Right ventricle myocardium superior (tissue), 1 donor: ENCODE measurements at places on chromosomes 7 and 10. TPM values are rescaled to one million over a fixed set of nuclear protein-coding genes. Genes with fewer than 3 reads are reported as not detected.

The HTR7 gene
- 0.16 TPM for total RNA-seq

DNA sequence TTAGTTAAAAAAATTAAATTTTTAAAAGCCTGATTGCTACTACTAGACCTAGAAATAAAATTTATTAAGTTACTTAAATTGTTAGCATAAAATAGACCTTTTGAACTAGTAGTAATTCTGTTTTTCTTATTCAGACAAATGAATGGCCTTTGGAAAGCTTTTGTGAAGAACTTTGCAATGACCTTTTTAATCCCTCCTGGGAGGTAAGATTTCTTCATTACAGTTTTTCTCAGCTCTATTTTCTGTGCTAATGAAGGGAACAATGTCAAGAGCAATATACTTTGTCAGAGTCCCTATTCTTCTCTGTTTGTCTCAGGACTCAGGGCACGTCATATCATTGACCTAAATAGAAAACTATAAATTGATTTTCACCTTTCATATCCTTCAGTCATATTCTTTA is 33.5 kb downstream of the BTAF1 start:
- no peak for DNase-seq

DNA sequence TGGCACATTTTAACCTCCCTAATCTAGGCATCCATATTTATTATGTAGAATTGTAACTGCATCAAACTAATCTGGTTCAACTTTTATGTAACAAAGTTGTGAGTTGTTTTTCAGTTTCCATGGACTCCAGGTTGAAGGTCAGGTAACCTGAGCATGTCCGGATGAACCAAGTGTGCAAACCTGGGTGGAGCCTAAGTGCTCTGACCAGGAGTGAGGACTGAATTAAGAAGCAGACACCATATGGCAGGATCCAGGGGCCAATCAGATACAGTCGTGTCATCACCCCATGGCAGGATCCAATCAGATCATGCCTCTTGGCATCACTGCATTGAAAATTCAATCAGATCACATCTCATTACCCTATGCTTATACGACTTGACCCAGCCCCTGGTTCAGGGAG is 41.2 kb upstream of the PHYHIPL start:
- no peak for DNase-seq

DNA sequence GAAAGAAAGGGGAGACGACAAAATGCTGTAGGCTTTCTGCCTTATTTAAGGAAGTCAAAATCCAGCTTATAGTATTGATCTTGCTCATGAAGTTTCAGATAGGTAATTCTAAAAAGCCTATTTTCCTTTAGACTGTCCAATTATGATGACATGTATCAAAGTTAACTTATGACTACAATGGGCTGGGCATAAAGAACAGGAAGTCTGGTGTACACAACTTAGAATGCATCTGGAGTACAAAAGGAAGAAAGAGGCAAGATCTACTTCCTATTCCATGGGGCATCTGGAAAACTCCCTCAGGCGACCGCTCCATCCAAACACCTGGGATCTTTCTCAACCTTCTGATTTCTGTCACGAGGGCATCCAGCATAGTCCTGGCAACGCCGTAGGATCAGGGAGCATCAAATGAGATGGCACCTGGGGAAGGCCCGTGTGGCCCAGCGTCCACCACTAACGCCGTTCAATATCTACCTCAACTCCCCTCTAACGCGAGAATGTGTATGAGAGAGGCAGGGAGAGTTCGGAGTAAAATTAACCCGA is 512 bp downstream of the FAM24B start:
- no peak for DNase-seq

DNA sequence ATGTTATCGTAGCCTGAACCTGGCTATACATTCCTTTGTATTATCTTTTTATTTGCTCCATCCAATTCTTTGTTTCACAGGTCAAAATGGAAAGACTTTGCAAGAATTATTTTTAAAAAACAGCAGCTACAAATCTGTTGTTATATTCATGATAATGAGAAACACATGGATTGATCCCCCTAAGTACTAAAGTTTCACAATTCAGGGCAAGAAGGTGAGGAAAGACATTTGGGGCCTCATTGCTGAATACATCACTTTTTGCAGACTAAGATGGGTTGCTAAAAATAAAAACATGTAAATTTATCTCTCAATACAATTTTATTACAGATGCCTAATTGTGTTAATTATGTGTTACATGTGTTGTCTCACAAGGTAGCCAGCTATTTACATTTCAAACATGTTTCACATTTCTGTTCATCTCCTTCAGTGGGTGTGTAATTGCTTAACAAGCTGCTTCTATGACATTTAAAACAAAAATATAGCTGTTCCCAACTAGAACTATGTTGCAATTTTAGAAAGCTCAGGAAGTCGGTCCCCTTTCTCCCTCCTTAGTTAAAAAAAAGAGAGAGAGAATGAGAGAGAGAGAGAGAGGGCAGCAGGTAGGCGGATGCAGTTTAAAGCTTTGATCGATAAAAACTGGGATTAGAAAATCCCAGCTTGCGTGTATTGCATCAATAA is 606.3 kb upstream of the FZD8 start:
- no peak for DNase-seq

DNA sequence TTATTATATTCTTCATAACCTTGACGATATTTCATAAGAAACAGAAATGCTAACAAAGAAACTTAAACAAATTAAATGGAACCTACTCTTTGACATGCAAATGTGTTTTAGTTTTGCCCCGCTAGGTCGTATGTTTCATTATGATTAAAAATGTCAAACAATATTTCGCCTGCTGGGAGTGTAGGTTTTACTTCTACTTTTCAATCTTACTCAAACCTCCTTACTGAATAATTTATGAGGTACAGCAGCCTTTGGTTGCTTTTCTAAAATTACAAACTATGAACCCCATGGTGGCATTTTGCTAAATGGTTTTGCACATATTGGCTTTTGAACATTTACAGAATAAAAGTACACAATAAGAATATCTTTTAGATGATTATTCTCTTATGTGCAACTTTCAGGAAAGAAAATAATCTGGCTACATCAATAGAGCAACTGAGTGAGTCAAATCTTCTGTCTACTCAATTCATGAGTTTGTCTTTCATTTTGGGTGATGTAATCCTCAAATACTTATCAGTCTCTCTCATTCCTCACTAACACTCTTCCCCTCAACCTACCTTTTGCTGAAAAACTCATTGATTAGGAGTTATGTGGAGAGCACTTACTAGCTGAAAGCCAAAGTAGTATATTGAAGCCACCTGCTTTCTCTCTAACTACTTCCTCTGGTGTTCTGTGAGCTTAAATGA is 1226.4 kb downstream of the XPNPEP1 start:
- DNase-seq, result no peak

The OPALIN gene
- not detected for total RNA-seq

- peak; percentile 9 for DNase-seq
These were observed 17.7 kb upstream of the PPIF start for GRCh38 chr10:79329529-79329928.

GRCh38 chr10:34319197-34319846 is 495.8 kb downstream of the PARD3 start:
- DNase-seq, result no peak

The ATG9B gene
- not detected for total RNA-seq

The FMC1 gene
- total RNA-seq, result 55.3 TPM

- no peak for DNase-seq
These were observed 223.5 kb upstream of the PHYHIPL start for GRCh38 chr10:58952747-58953466.

DNA sequence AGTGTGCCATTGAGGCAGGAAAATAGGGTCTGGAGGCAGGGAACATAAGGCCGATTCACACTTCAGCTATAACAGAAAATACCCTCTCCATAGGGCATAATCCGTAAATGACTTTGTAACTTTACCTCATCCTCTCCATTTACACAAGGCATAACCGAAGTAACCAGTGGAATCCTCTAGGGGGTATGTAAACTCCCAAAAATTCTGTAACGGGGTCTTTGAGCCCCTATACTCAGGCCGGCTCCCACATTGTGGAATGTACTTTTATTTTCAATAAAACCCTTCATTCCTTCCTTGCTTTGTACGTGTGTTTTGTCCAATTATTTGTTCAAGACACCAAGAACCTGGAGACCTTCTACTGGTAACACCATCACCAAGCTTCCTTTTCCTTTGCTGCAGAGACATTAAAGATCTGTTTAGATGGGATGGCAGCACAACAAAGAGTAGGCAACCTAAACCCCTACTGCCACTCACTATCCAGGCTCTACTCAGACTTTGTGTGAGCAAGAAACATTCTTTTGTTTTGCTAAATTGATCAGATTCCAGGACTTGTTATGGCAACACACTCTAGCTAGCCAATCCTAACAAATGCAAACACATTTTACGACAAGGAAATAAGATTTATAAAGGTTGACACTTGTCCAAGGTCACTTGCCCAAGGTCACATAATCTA is 99.3 kb downstream of the DGKI start:
- DNase-seq, result no peak

DNA sequence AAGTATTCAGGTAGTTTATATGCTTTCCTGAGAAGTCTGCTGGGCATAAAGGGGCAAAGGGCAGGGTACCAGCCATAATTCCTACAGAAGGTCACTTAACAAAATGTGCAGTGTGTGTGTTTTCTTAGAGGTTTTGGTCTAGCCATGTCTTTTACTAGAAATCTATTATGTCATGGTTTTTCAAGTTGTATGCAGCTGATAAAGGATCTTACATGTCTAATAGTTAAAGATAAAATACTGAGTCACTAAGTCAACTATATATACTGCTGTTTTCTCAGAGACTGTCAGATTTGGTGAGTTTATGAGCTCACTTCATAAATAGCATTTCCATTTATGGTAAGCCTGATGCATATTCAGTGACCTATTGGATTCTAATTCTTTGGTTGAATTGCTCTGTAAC is 7.7 kb downstream of the CASP2 start:
- no peak for DNase-seq

GRCh38 chr10:121435099-121435875 is 163.0 kb downstream of the FGFR2 start:
- DNase-seq, result no peak

DNA sequence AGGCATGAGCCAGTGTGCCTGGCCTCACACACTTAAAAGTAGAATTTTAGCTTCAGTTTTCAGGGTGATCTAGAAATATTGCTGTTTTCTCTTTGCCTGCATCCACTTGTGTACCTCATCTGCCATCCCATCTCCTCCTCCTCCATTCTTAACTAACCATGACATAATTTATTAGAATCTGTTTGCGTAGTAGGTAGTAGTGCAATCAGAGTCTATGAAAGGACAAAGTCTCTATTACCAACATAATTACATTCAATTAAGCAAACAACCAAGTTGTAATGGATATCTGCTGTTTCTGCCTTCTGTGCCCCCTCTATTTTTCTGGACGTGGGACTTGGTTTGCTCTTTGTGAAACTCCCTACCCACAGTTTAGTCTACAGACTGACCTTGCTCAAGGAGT is 72.9 kb downstream of the CDK14 start:
- DNase-seq, result no peak

DNA sequence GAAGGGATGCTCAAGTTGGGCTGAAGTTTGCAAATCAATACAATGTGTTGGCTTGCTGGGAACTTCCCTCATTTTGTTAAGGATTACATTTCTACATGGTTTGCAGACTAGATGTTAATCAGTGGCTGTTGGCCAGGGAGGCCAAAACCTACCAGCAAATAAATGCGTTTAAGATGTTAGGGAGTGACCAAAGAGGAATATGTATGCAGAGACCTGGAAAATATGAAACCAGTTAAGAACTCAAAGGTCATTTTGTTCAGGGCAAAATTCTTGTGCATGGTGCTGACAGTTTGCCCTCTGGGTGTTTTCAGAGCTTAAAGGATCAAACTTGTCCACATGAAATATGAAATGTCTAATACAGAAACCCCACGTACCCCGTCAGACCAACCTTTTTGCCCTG is 30.3 kb downstream of the GATA3 start:
- no peak for DNase-seq

The CACNB2 gene
- 45.7 TPM for total RNA-seq

DNA sequence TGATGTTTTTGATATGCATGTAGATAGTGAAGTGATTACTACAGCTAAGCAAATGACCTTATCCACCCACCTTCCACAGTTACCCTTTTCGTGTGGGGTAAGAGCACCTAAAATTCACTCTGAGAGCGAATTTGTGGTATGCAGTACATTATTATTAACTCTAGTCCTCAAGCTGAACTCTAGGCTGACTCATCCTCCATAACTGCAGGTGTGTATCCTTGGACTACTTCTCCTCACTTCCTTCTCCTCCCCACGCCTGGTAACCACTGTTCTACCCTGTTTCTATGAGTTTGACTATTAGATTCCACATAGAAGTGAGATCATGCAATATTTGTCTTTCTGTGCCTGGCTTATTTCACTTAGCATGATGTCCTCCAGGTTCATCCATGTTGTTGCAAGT is 484.6 kb downstream of the GATA3 start:
- no peak for DNase-seq
